NCI-H460 (cell line): ENCODE measurements at places on chromosomes 7 and 10.

DNA sequence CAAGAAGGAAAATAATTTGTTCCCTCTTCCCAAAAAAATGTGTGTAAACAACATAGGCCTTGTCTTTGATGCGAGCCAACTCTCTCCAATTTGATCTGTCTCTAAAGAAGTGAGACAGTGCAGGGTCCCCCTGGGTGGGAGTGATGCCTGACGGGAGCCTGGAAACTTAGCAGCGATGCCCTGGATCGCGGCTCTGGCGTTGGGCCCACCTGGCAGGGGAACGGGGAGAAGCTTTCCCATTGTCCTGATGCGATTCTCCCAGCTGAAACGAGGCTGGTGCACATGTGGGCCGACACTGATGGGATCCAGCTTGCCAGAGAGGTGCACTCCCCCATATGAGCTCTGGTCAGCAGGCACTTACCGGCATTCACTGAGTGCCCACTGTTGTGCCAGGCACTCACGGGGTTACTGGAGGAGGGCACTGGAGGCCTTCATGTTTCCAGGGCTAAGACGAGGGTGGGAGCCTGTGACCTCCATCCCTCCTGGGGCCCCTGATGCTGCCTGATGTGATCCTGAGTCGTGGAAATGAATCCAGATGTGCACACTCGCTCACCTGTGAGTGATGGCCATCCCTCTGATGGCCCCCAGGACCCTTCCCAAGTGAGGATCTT is 132.8 kb downstream of the PTPN20 start:
- DNase-seq: no peak

DNA sequence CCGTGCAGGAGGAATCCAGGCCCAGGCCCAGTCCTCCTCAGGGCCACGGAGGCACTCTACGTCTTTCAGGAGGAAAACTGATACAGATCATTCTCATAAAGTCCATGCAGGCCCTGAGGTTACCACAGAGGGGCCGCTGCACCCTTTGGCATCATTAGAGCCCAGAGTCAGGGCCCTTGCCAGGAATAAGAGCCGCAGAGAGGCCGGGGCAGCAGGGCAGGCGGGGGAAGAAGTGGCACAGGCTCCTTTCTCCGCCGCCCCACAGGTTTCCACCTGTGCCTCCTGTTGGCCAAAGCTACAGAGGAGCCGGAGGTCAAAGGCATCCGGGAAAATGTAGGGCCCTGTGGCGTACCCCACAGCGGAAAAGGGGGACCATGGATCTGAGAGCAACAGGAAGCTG is 366.6 kb upstream of the SHH start:
- no peak for DNase-seq

- DNase-seq: no peak
Measured at GRCh38 chr10:80288849-80289248, 609 bp downstream of the MAT1A start.

DNA sequence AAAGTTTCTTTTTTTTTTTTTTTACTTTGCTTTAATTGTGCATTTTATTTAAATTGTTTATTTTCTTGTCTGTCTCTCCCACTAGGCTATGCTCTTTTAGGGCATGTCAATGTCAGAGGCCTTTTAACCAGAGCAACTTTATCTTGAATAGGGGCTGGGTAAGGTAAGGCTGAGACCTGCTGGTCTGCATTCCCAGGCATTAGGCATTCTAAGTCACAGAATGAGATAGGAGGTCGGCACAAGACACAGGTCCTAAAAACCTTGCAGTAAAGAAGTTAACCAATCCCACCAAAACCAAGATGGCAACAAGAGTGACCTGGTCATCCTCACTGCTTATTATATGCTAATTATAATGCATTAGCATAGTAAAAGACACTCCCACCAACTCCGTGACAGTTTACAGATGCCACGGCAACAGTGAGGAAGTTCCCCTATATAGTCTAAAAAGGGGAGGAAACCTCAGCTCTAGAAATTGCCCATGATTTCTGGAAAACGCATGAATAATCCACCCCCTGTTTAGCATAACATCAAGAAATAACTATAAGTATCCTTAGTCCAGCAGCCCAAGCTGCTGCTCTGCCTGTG is 47.0 kb upstream of the FRMD4A start:
- DNase-seq: no peak

- no peak for DNase-seq
Measured at GRCh38 chr7:80860554-80860953, 58.3 kb downstream of the SEMA3C start.

DNA sequence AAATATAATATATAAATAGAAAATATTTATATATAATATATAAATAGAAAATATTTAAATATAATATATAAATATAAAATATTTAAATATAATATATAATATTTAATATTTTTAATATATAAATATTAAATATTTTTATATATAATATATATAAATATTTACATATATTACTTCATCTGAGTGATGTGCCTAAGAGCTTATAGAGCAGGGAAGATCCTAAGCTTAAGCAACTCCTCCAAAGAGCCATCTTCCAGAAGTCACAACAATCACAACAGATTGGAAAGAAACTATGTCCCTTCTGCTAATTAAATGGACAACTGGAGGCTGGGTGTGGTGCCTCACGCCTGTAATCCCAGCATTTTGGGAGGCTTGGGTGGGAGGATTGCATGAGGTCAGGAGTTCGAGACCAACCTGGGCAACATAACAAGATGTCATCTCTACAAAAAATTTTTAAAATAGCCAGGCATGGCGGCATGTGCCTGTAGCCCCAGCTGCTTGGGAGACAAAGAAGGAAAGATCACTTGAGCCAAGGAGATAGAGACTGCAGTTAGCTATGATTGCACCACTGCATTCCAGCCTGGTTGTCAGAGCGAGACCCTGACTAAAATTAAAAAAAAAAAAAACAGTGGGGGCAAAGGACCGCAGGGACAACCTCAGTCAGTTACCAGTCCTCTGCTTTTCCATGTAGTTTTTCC is 198.7 kb downstream of the SKIDA1 start:
- DNase-seq: no peak

GRCh38 chr7:92333866-92334265 is 88.1 kb downstream of the ANKIB1 start:
- no peak for DNase-seq
